ENCODE measurements at places on chromosomes 7 and 10.

DNA sequence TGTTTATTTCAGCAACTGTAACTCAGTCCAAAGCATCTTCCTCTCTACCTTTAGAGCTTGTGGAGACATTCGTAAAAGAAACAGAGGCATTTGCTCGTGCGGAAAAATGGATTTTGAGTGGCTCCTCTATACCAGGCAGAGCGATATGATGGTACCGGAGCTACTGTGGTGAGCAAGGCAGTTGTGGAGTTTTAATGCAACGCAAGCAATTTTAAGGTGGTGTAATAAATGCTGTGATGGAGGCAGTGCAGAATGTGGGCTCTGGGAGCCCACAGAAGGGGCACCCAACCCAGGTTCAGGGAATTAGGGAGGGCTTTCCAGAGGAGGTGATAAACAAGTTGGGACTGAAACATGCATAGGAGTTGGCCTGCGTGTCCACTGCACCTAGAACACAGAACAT is 149.5 kb downstream of the CDH23 start:
- DNase-seq = no peak

DNA sequence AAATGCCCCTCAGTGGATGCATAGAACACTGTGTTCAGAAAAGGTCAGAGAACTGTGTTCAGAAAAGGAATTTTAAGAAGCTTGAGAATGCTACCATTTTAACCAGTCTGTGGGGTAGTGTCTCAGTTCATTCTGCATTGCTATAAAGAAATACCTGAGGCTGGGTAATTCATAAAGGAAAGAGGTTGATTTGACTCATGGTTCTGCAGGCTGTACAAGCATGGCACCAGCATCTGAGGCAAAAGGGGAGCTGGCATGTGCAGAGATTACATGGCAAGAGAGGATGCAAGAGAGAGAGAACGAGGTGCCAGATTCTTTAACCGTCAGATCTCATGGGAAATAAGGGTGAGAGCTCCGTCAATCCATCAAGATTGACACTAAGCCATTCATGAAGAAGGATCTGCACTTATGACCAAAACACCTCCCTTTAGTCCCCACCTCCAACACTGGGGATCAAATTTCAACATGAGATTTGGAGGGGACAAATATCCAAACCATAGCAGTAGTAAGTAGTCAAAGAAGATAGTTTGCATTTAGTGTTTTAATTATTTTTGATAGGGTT is 119.8 kb downstream of the FAM107B start:
- DNase-seq = no peak

GRCh38 chr7:124679586-124680225 is 85.9 kb downstream of the GPR37 start:
- DNase-seq = no peak

DNA sequence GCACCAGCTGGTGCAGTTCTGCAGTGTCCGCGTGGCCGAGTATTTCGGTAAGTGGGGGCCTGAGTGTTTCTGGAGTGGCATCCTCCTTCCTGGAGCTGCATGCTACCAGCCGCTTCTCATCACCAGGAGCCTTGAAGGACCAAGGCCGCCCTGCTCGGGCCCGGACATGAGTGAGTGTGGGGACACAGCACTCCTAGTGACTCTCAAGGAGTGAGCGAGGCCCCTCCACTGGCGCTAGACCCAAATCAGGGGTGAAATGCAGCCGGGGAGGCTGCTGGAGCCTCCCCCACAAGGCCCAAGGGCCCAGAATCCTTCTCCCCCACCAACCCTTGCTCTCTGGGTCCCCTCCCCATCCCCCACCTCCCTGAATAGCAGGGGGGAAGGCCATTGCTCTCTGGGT is 48.0 kb downstream of the CAMK2B start:
- DNase-seq = no peak

DNA sequence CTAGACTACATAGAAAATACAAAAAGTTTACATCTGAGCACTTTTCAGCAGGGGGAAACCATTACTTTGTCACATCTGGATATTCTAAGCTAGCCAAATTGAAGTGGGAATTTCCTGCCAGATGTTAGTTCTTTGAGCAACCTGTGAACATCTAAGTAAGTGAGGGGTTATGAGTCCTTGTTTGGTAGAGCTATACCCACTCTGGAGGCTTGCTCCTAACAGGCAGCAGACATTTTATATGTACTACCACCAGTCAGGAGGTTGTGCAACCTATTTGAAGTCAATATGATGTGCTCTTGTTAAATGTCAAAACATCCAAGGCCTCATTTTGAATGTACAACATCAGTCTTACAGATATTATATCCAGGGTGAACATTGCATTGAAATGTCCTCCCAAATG is 143.3 kb upstream of the KAT6B start:
- DNase-seq = no peak

- no peak for DNase-seq
Measured at GRCh38 chr10:132384618-132385388, 12.2 kb upstream of the PWWP2B start.

DNA sequence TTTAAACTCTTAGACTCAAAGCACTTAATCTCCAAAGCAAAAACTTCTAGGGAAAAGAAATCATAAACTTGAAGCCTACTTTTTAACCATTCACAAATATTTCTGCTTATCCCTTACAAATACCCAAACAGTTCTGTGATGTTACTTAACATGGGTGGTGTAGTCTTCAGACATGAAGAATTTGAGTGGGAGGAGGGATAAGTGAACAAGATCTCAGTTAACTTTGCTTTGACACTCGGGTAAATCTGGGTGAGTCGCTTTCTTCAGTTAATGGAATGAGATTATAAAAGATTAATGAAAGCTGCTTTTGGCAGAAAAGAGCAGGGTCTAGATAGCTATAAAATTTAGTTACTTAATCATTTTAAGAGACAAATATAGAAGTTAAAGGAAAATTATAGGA is 47.5 kb downstream of the RNF133 start:
- DNase-seq = no peak

- DNase-seq = no peak
Measured at GRCh38 chr10:30705625-30706149, 76.1 kb upstream of the LYZL2 start.

Measured in fibroblast of skin of scalp (primary cell).